ENCODE measurements at places on chromosomes 7 and 10.

DNA sequence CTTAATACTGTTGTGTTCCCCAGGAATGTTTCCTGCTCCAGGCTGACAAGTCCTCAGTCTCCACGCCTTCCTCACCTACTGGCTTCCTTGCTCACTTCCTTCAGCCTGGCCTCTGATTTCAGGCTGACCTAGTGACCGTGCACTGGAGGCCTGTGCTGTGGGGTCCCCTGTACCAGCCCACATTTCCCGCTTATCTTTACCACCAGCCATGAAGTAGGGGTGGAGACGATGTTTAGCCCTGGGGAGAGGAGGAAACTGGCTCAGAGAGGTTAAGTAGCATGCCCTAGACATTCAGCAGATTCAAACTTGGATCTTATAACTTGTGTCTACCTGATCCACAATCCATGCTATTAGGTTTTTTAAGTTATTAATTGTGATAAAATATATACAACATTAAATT, 4.8 kb upstream of the ZNF488 start:
- no peak for DNase-seq

DNA sequence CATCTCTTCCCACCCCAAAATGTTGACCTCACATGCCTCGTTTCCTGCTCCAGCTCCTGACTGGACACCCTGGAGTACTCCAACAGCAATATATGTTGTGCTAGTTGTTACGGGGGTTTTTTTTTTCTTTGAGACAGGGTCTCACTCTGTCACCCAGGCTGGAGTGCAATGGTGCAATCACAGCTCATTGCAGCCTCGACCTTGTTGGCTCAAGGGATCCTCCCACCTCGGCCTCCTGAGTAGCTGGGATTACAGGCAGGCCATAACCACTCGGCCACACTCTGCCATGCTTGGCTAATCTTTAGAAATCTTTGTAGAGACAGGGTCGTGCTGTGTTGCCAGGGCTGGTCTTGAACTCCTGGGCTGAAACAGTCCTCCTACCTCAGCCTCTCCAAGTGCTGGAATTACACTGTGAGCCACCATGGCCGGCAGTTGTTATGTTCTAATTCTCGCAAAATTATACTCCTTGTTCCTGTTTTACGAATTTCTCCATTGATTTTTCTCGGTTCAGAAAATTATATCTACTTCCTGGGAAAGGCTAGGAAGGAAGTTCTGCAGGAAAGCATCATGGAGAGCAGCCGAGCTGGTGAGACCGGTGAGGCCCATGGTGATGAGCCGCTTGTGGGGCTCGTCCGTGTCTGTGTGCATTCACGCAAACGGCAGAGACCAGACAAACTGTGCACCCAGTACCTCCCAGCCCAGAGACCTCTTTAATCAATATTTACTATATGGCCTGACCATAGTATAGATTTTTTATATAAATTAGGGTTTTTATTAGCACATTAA, 52.4 kb upstream of the DNAJB6 start:
- no peak for DNase-seq

- no peak for DNase-seq
Measured at GRCh38 chr10:133457100-133457841, 3.5 kb downstream of the SCART1 start.

DNA sequence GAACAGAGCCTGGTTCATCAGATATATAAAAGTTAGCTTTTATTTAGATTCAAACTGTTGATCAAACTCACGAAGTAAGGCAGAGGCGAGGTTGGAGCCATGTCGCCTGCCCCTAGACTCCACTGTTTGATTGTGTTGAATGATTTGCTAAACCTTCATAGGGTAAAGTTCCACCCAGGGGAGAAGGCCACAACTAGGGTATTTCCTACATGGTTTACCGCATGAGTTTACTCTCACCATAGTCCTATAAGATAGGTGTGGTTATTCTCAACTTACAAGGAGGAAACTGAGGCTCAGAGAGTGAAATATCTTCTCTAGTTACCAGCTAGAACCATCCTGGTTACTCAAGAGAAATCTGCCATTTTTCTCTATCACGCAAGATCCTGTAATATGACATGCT, 31.8 kb downstream of the ARHGAP22 start:
- no peak for DNase-seq

Data from T-helper 17 cell (primary cell).